ENCODE measurements at places on chromosomes 1 and 21.

DNA sequence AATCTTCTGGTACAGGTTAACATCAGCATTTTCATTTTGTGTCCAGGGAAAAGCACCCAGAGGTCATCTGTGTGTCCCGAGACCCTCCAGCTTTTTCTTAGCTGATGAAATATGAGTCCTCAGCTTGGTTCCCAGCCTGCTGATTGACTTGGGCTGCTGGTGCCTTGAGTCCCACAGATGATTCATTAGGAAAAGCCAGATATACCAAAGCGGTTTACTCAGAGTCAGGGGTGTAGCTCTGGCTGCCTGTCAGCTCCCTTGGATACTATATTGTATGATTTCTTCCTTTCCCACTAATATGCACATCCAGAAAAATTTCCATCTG lies 43.7 kb upstream of the MAB21L3 start:
- DNase-seq: no peak

- no peak for DNase-seq
These were observed 10.9 kb upstream of the CDK11B start for GRCh38 chr1:1669468-1670440.

GRCh38 chr1:230930986-230931385 lies 47.7 kb downstream of the TTC13 start:
- DNase-seq: no peak

- no peak for DNase-seq
These were observed 164.4 kb upstream of the EDN2 start for GRCh38 chr1:41648844-41649243.

All from stimulated activated CD8-positive, alpha-beta memory T cell treated with anti-CD3 and anti-CD28 coated beads, Interleukin-7, amount 100 ng/mL, for 1 hour (primary cell).